ENCODE measurements at places on chromosomes 4 and X. TPM values are rescaled to one million over a fixed set of nuclear protein-coding genes. Genes with fewer than 3 reads are reported as not detected.

DNA sequence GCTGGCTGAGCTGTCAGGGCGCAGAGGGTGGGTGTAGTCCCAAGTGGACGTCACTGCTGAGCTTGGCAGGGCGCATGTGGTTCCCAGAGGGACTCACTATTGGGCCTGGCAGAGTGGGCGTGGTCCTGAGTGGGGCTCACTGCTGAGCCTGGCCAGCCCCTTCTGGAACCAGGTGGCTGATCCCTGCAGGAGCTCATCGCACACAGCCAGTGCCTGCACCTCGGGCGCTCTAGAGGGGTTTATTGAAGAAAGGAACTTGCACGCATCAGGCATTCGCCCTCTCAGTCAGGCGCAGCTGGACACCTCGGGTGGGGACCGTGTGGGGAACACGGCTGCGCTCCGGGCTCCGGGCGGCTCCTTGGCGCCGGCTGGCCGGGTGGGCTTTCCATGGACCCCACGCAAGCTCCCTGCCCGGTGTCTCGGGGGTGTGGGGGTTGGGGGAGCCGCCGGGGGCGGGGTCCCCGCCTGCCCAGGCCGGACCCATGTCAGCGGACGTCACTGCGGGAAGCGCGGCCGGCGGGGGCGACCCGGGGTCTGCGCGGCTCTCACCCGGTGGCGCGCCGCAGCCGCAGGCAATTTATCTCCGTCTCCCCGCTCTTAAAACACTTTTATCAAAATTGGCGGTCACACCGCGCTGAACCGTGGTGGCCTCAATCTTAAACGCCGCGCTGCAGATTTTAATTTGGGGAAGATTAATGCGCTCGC lies 65.4 kb upstream of the NKX1-1 start:
- H3K4me1 ChIP-seq = no peaks in the 10 kb centered on the region
- H3K36me3 ChIP-seq = no peaks in the 10 kb centered on the region
- H3K27me3 ChIP-seq = peaks cover 6% of the 10 kb centered on the region
- no peak overlapping the region for H3K27ac ChIP-seq
- H3K4me3 ChIP-seq = no peak overlapping the region

- peaks cover 9% of the 10 kb centered on the region for H3K27me3 ChIP-seq
- H3K27ac ChIP-seq = no peak overlapping the region
- H3K4me3 ChIP-seq = no peak overlapping the region
- no peaks in the 10 kb centered on the region for H3K4me1 ChIP-seq
- DNase-seq = no peak
These were observed 527.9 kb downstream of the SPRY1 start for GRCh38 chr4:123924536-123924935.

DNA sequence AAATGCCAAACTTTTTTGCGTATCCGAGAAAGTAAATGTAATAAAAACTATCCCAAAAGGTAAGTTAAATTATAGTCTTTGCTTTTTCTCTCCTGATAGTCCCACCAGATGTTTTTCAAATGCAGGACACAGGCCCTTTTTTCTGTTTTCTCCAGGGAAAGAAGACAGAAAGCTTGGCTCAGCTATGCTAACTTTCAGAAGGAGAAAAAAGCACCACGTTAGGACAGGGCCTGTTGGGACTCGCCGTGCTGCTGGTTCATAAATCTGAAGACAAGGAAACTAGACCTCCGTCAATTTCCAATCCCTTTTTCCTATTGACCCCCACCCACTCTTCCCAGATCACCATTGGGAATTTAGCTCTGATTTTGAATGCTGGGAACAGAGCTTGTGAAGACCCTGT lies 220.9 kb upstream of the SFRP2 start:
- H3K27ac ChIP-seq = no peak overlapping the region
- H3K36me3 ChIP-seq = no peaks in the 10 kb centered on the region
- no peak overlapping the region for H3K4me3 ChIP-seq
- peaks cover 2% of the 10 kb centered on the region for H3K4me1 ChIP-seq
- DNase-seq = no peak
- H3K27me3 ChIP-seq = no peaks in the 10 kb centered on the region

DNA sequence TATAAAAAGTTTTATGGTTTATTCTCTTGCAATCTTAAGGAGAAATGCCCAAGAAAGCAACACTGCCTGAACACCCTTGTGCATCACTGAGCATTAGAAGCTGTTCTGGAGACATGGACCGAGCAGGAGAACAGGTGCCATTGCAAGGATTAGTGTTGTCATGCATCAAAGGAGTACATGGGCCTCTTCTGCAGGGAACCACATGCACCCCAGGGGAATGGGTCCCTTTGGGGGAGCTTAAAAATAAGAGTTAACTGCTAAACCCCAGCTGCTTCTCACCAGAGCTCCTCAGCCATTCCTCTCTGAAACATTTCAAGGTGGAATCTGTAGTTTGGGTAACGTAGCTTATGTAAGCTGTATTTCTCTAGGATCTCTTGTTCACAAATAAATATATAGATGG lies 353.0 kb upstream of the SLC7A11 start:
- H3K36me3 ChIP-seq = no peaks in the 10 kb centered on the region
- H3K4me3 ChIP-seq = no peak overlapping the region
- no peak overlapping the region for H3K27ac ChIP-seq
- no peaks in the 10 kb centered on the region for H3K4me1 ChIP-seq

GRCh38 chrX:27619459-27619858 lies 29.3 kb downstream of the DCAF8L2 start:
- H3K27me3 ChIP-seq = no peaks in the 10 kb centered on the region
- H3K36me3 ChIP-seq = no peaks in the 10 kb centered on the region

- peaks cover 7% of the 10 kb centered on the region for H3K27me3 ChIP-seq
- no peak overlapping the region for H3K27ac ChIP-seq
- H3K4me1 ChIP-seq = no peaks in the 10 kb centered on the region
- H3K4me3 ChIP-seq = no peak overlapping the region
These were observed 37.7 kb upstream of the SLC16A2 start for GRCh38 chrX:74383611-74384010.

DNA sequence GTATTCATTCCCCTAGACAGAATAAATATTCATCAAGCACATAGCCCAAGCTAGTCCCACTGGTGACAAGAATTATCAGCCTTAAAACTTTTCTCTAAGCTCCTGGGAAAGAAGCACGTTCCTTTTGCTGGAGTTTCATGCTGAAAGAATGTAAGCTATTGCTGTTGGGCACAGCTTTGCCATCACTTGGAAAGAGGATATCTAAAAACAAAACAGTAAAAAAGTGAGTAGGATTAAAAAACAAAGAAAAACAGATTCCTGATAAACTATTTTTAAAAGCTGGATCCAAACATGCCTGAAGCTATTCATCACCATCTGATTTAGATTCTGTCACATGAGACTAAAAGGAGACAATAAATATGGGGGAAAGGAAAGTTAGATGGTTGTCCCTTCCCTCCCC lies 176.8 kb downstream of the SCFD2 start:
- peaks cover 15% of the 10 kb centered on the region for H3K36me3 ChIP-seq
- no peaks in the 10 kb centered on the region for H3K27me3 ChIP-seq
- peaks cover 3% of the 10 kb centered on the region for H3K4me1 ChIP-seq
- H3K27ac ChIP-seq = no peak overlapping the region

- H3K27me3 ChIP-seq = no peaks in the 10 kb centered on the region
- H3K27ac ChIP-seq = no peak overlapping the region
- no peak for DNase-seq
- no peaks in the 10 kb centered on the region for H3K36me3 ChIP-seq
- no peak overlapping the region for H3K4me3 ChIP-seq
These were observed 73.8 kb downstream of the VEGFC start for GRCh38 chr4:176718881-176719280.

- no peak overlapping the region for H3K4me3 ChIP-seq
- H3K27me3 ChIP-seq = no peaks in the 10 kb centered on the region
- H3K36me3 ChIP-seq = peaks cover 6% of the 10 kb centered on the region
- DNase-seq = no peak
These were observed 33.3 kb upstream of the ARSJ start for GRCh38 chr4:114012749-114013148.

DNA sequence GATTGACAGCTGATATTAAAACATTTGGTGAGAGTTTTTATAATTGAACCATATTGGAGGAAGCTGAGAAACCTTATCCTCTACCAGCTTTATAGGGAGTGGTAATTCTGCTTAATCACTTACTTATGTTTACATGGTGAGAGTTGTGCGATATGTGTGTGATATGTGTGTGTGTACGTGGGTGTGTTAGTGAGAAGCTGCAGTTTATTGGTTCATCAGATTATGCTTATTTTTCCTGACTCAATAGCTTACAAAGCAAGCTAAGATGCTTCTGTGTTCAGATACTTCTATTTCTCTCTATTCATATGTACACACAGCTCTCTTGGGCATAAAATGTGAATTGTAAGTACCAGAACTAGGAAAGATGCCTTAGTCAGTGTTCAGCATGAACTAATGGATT lies 343.7 kb downstream of the GRIA2 start:
- no peak for DNase-seq
- no peak overlapping the region for H3K27ac ChIP-seq
- no peak overlapping the region for H3K4me3 ChIP-seq
- H3K27me3 ChIP-seq = no peaks in the 10 kb centered on the region
- H3K36me3 ChIP-seq = no peaks in the 10 kb centered on the region
- no peaks in the 10 kb centered on the region for H3K4me1 ChIP-seq

GRCh38 chr4:137523329-137523728 lies 9.0 kb downstream of the PCDH18 start:
- no peak for DNase-seq
- no peaks in the 10 kb centered on the region for H3K27me3 ChIP-seq
- H3K36me3 ChIP-seq = no peaks in the 10 kb centered on the region
- H3K4me1 ChIP-seq = no peaks in the 10 kb centered on the region

GRCh38 chr4:154722262-154722661 lies 21.5 kb upstream of the LRAT start:
- no peak overlapping the region for H3K4me3 ChIP-seq
- H3K27ac ChIP-seq = no peak overlapping the region
- no peak for DNase-seq
- H3K4me1 ChIP-seq = no peaks in the 10 kb centered on the region

GRCh38 chr4:89427782-89428181 lies 120.2 kb upstream of the GPRIN3 start:
- H3K27me3 ChIP-seq = no peaks in the 10 kb centered on the region
- no peak for DNase-seq
- no peaks in the 10 kb centered on the region for H3K36me3 ChIP-seq
- no peak overlapping the region for H3K4me3 ChIP-seq
- H3K27ac ChIP-seq = no peak overlapping the region

DNA sequence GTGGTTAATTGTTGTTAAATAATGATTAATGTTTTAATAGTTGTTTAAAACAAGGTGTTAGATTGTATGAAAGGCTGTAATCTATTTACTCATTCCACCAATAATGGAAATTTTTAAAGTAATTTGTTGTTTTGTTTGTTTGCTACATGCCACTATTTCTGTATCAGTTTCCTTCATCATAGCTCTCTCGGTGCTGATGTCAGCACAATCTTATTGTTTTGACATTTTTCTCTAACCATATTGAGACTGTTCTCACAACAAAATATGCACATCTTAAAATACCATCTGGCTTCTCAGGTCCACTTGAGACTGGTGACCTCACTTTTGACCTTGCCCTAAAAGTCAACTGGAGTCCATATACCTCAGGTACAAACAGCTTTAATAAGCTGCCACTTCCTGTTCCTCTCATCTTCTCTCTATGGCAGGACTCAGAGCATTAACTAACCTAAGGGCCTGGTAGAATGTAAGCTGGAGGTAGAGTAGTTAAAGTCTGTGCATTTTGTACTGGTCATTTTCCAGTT lies 1.0 kb upstream of the GUCY1B1 start:
- peaks cover 36% of the 10 kb centered on the region for H3K27me3 ChIP-seq
- DNase-seq = no peak
- H3K4me1 ChIP-seq = peaks cover 4% of the 10 kb centered on the region
- no peak overlapping the region for H3K4me3 ChIP-seq

- no peak overlapping the region for H3K27ac ChIP-seq
- no peak overlapping the region for H3K4me3 ChIP-seq
- no peak for DNase-seq
- H3K27me3 ChIP-seq = no peaks in the 10 kb centered on the region
These were observed 5.7 kb downstream of the HSD17B13 start for GRCh38 chr4:87316961-87317360.

DNA sequence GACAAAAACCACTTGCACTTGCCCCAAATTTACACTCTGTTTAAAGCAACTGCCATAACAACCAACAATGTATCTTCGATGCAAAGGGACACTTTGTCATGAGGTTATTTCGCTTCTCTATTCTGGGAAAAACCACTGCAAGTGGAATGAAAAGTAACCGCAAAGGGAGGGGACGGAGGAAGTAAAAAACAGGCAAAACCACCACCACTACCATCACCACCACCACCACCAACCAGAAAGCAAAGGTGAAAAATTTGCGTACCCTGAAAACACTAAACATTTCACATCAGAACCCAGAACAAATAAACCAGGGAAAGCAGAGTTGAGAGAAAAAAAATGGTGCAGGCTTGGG lies 1.2 kb upstream of the N4BP2 start:
- peaks cover 31% of the 10 kb centered on the region for H3K4me1 ChIP-seq
- H3K27me3 ChIP-seq = no peaks in the 10 kb centered on the region
- DNase-seq = peak; percentile 67
- H3K36me3 ChIP-seq = peaks cover 4% of the 10 kb centered on the region

DNA sequence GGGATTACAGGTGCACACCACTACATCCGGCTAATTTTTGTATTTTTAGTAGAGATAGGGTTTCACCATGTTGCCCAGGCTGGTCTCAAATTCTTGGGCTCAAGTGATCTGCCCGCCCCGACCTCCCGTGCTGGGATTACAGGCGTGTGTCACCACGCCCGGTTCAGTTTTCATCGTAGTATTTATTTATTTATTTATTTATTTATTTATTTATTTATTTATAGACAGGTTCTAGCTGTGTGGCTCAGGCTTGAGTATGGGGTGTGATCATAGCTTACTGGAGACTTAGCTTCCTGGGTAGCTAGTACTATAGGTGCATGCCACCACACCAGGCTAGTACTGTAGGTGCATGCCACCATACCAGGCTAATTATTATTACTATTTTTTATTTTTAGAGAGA lies 64.1 kb upstream of the STOX2 start:
- no peaks in the 10 kb centered on the region for H3K4me1 ChIP-seq
- no peaks in the 10 kb centered on the region for H3K36me3 ChIP-seq
- H3K27me3 ChIP-seq = peaks cover 5% of the 10 kb centered on the region

- H3K36me3 ChIP-seq = peaks cover 1% of the 10 kb centered on the region
- peak overlapping the region; percentile 93 for H3K27ac ChIP-seq
- peak; percentile 27 for DNase-seq
- peak overlapping the region; percentile 95 for H3K4me3 ChIP-seq
- peaks cover 29% of the 10 kb centered on the region for H3K4me1 ChIP-seq
These were observed 593 bp downstream of the ELF4 start for GRCh38 chrX:130109429-130110378.

DNA sequence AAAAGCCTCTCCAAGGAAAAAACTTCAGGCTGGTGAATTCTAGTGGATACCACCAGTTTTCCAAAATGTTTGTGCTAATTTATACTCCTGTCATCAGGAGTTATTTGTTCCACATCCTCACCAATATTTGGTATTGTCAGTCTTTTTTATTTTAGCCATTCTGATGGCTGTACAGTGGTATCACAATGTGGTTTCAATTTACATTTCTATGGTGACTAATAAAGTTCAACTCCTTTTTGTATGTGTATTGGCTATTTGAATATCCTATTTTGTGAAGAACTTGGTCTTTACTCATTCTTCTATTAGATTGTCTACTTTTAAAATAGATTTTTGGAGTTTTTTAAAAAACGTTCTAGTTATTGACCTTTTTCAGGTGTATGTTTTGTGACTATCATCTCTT lies 33.0 kb upstream of the FRAS1 start:
- DNase-seq = no peak
- no peak overlapping the region for H3K27ac ChIP-seq
- no peaks in the 10 kb centered on the region for H3K4me1 ChIP-seq
- no peaks in the 10 kb centered on the region for H3K36me3 ChIP-seq
- H3K27me3 ChIP-seq = peaks cover 4% of the 10 kb centered on the region

SORCS2 gene
- total RNA-seq = not detected

TAF7L gene
- not detected for total RNA-seq

HSFX1 gene
- 0.25 TPM for total RNA-seq

DMP1 gene
- total RNA-seq = not detected

TRIM61 gene
- 4.1 TPM for total RNA-seq

IL21 gene
- total RNA-seq = not detected

NAT8L gene
- total RNA-seq = 0.60 TPM

RGN gene
- not detected for total RNA-seq

GLUD2 gene
- total RNA-seq = 0.14 TPM

CASP3 gene
- total RNA-seq = 72.0 TPM

TMEM156 gene
- 11.3 TPM for total RNA-seq

All from activated naive CD8-positive, alpha-beta T cell treated with anti-CD3 and anti-CD28 coated beads for 36 hours (primary cell).